ENCODE measurements at places on chromosomes 1 and 21. TPM values are rescaled to one million over a fixed set of nuclear protein-coding genes. Genes with fewer than 3 reads are reported as not detected.

DNA sequence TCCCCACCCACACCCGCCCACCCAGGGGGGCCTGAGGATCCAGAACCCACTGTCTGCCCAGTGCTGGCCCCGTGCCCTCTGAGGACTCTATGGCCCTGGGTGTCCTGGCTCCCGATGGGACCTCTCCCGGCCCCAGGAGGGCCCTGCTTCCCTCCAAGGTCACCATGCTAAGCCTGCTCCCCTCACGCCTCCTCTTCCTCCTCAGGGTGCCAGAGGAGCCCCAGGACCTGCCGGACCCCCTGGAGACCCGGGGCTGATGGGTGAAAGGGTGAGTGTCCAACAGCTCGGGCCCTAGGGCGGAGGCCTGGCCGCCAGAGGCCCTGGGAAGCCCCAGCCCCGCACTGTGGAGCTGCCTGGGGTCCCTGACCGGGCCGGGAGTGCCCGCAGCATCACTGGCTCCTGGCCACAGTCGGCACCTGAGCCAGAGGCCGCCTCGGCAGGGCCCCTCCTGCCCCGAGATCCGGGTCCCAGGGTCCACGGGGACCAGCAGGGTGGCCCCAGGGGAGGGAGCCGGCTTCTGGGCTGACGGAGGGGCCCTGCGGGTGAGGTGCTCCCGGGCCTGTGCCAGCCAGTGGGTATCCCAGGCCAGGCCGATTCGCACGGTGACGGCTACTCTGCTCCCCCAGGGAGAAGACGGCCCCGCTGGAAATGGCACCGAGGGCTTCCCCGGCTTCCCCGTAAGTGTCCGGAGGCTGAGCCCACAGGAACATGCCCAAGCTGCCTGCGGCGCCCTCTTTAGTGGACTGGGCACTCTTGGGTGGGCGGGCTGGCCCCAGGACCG is 16.1 kb downstream of the COL6A1 start:
- DNase-seq = no peak

DNA sequence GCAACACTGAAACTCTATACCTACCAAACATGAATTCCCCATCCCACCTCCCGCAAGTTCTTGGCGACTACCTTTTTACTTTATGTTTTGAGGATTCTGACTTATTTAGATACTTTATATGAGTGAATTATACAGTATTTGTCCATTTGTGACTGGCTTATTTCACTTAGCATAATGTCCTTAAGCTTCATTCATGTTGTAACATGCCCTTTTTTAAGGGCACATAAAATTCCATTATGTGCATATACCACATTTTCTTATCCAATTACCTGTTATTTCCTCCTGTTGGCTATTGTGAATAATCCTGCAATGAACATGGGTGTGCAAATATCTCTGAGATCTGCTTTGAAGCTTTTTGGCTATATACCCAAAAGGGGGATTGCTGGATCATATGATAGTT is 22.0 kb upstream of the CHIT1 start:
- no peak for DNase-seq

GRCh38 chr1:238191170-238191569 is 300.4 kb upstream of the ZP4 start:
- DNase-seq = no peak

CFAP107 gene
- not detected for total RNA-seq

LDLRAP1 gene
- 39.7 TPM for total RNA-seq

POU3F1 gene
- total RNA-seq = not detected

Data from RPMI7951 (cell line).